ENCODE measurements at places on chromosomes 1 and 21.

DNA sequence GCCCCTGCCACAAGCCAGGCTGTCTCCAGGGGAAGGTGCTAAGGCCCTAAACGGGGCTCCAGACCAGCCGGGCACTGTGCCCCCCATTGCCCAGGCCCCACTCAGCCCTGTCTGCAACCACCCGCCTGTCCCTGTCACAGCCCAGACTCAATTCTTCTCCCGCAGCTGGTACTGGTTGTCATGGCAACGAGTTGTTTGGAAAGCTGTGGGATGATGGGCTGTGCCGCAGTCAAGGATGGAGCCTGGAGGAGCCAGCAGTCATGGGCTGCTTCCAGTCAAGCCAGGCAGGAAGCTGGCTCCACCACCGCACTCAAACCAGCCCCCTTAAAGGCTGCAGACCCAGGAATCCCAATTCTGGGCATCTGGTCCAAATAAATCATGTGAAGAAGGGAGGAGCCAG is 4.2 kb downstream of the SPOCD1 start:
- DNase-seq: no peak

DNA sequence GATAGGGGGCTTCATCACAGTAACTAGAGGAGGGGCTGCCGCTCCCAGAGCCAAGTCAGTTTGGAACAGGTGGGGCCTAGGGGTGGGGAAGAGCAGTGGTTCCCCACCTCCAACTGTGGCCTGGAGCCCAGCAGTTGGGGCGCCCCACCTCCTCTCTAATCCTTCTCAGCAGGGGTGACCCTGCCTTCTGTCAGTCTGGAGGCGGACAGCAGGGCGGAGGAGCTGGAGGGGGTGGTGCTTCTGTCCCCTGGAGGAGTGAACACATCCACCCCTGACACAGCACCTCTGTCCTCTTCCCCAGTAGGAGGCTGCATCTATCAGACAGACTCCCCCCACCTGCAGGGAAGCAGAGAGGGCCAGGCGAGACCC is 73.8 kb downstream of the MRPL37 start:
- DNase-seq: no peak

- no peak for DNase-seq
Observed at GRCh38 chr1:76481672-76482071, 385.6 kb upstream of the ST6GALNAC5 start.

DNA sequence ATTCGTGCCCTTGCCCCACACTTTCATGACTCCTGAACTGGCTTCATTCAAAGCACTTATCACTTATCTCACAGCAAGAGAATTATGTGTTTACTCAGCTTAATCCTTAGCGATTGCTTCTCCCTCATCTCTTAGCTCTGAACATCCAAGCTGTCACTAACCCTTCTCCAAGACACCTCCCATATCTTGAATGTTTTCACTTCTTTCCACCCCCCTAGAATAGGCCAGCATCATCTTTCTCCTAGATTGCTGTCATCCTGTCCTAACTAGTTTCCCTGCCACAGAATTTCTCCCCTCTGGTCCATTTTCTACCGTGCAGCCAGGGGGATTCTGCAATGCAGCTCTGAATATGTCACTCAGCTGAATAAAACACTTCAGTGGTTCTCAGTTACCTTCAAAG is 68.6 kb upstream of the SPATA6 start:
- no peak for DNase-seq

DNA sequence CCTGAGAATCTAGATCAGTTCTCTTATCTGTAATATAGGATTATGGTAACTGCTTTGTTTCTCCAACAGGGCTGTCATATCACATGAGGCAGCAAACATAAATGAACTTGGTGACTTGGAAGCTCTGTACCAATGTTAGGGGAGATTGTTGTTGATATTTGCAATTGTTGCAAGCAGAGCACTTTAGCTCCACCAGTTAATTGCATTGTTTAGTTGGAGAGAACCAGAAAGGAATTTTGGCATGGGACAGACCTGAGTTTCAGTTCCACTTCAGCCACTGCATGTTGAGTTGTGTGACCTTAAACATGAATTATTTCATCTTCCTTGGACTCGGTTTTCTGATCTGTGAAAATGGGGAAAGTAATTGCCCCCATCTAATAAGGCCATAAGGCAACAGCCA is 142.3 kb upstream of the JUN start:
- no peak for DNase-seq

DNA sequence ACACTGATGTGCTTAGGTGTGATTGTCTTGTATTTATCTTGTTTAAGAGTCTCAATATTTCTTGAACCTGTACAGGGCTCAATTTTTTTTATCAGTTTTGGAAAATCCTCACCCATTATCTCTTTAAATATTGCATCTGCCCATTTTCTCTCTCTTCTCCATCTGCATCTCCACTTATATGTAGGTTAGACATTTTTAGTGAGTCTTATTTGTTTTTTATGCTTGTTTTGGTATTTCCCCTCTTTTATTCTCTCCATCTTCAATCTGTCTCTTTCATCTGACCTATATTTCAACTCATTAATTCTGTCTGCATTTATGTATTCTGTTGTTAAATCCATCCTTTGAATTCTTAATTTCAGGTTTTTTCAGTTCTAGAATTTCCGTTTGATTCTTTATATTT is 32.9 kb upstream of the SHCBP1L start:
- no peak for DNase-seq

GRCh38 chr1:27098431-27099134 is 56.3 kb downstream of the SLC9A1 start:
- DNase-seq: no peak

DNA sequence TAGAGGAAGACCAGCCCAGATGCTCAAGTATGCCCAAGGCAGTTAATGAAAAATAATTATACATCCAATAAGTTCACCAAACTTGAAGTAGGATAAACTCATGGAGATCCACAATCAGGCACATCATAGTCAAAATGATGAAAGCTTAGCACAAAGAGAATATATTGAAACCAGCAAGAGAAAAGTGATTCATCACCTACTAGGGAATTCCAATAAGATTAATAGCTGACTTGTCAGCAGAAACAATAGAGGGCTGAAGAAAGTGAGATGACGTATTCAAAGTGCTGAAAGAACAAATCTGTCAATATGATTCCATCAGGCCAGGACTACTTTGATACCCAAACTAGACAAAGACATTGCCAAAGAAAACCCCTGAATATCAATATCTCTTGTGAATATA is 251.7 kb upstream of the BEND5 start:
- no peak for DNase-seq

DNA sequence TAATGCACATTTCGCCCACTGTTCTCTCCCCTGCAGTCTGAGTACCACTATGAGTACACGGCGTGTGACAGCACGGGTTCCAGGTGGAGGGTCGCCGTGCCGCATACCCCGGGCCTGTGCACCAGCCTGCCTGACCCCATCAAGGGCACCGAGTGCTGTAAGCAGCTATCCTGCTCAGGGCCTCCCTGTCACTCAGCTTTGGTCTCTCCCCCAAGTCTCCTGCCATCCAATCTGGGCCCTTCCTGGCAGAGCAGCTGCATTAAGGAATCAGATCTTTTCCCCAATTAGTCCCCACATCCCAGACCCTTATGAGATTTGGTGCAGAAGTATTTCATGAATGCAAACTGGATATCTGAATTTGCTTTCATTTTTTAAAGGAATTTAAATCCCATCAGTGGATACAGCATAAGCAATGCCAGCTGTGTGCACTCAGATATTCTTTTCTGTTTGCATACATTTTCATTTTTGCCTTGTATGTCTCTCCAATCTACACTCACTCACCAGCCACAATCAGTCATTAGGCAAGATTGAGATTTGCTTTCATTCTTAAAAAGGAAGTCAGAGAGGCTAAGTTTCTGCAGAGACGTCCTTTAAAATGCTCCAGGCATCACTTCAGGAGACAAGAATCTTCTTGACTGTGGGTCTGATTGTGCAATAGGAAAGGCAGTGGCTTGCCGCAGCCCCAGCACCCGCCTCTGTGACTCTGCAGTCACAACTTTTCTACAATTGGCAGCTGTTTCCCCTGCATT is 48.1 kb downstream of the ELAPOR1 start:
- DNase-seq: no peak

GRCh38 chr1:169610108-169610507 is 19.8 kb downstream of the SELP start:
- DNase-seq: no peak

- DNase-seq: no peak
Observed at GRCh38 chr1:238954865-238955264, 431.5 kb upstream of the CHRM3 start.

DNA sequence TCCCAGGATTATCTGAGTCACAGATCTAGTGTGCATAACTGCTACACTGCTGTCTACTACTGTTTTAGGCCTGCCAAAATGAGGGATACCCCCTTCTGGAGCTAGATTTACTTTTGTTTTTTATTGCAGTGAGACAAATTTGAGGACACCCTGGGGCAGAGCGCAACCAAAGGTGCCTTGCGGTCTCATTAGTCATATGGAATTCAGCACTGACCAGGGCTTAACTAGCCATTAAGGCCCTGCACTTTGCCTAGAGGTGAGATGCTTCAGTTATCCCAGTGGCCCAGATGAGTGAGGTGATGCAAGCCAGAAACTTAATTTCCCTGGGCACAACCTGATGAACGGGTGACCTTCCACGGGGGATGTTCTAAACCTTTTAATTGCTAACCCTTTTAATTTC is 998 bp upstream of the SPAG17 start:
- DNase-seq: no peak

- DNase-seq: no peak
Observed at GRCh38 chr1:100834777-100835660, 59.6 kb downstream of the EXTL2 start.

GRCh38 chr1:156489935-156490293 is 10.7 kb downstream of the MEF2D start:
- DNase-seq: no peak

DNA sequence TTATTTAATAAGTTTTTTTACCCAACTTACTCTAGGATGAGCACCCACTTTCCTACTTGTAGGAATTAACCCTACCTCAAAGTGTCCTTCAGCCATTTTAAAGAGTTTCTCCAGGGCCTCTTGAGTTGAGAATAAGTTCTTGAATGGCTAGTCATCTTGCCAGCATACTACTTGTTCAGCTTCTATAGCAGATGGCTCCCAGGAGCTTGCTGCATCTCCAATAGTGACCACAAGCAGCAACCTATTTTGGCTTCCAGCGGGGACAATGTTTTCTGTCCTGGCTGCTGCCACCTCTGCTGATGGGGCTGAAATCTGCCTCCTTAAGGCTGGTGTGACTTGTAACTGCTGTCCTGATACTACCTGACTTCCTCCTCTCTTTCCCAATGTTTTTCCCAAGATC is 20.8 kb upstream of the PIK3R3 start:
- no peak for DNase-seq

DNA sequence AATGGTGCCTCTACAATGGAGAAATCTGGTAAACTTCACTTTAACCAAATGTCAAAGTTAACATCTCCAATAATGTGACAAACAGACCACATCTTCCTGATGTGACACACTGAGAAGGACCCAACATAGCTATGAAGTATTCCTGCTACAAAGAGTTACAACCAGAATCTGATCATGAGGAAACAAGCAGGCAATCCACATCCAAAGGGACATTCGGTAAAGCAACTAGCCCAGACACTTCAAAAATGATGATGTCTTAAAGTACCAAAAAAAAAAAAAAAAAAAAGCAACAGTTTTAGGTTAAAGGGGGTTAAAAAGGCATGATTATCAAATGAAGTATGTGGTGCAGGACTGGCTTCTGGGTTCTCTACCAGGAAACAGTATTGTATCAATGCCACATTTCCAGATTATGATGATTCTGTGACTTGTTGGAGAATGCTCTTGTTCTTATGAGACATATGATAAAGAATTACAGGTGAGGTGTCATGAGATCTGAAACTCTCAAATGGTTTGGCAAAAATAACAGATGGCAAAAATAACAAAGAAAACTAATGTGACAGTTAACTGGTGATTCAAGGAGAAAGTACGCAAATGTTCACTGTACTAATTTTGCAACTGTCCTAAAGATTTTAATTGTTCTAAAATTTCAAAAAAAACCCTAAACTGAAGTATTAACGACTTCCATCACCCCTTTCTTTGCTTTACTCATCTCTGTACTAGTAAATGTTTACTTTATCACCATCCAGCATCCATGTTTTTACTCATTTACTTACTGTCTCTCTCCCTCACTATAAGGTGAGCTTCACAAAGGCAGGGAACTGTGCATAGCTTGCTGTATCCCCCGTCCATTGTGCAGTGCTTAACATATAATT is 2.8 kb downstream of the CD58 start:
- DNase-seq: no peak

DNA sequence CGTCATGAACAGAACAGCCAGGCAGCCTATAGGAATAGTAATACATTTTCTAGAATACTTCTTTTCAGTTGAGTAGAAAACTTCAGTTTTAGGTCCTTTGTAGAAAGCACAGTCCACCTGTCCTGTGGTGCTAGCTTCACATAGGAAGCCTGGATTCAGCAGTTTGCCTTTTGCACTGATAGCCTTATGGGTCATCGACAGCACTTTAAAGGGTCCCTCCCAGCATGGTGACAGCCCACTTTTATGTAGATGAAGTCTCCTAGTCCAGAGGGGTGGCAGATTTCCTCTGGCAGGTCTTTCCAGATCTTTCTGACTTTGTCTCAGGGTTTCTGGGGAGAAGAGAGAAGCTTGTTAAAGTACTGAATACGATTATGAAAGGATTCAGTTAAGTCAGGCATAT is 161.4 kb upstream of the TNR start:
- DNase-seq: no peak

GRCh38 chr1:112975336-112975735 is 19.3 kb upstream of the SLC16A1 start:
- no peak for DNase-seq

DNA sequence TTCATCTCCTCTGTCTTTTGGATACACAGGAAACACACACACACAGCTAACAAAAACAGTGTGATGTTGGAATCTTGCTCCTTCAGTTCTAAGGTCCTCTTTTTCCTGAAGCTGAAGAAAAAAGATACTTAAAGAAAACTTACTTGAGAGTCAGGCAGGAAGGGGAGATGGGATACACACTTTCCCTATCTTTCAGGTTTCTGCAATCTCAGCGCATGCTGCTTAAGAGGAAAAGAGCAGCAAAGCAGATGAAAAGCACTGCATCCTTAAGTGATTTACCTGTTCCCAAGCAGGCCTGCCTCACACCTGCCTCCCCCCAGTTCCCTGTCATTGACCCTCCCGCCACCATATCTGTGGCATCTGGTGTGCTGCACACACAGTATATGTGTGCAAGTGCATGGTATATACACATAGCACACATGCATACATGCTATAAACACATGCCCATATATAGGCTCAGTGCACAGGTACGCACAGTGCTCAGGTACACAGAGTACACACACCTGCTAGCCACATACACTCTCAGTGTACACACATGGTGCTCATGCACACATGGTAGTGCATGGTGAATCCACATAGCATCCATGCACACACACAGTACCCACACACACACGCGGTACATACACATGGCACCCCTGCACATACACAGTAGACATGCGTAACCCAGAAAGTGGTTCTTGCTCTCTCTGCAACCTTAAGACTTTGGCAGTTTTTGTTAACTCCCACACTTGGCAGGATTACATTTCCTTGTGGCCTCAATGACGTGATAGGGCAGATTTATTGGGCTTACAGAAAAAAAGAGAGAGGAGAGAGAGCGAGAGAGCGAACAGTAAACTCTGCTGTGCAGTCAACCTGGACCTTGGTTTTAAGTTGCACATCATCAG is 166.9 kb downstream of the TOMM20 start:
- DNase-seq: no peak
